ENCODE measurements at places on chromosomes 16 and 17.

- DNase-seq: peak; percentile 58
Measured at GRCh38 chr17:6831661-6832263, at the start of gene TEKT1. TSS of gene TEKT1 (minus strand) at chr17:6831729. CDS start at chr17:6830376, 1,353 bp downstream.

GRCh38 chr17:77212081-77212832 is 71.5 kb downstream of the SEC14L1 start:
- DNase-seq: no peak

DNA sequence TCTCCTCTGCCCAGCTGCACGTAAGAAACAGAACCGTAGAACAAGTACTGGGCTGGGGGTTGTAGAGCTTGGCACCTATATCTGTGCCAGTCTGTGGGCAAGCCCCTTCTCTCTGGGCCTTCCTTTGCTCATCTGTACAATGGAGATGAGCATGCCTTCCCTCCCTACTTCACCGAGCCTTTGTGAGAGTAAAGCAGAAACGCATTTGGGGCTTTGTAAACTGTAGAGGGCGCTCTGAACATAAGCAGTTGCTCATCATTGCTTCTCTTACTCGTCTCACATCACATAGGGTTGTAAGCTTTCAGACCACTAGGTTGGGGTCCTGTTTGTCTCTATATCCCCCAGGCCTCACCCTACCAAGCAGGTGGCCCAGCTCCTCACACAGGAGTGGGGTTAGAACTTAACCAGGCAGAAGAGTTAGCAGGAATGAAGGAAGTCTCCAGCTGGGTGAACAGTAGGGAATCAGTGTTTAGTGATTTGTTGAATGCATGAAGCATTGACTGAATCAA is 15.1 kb downstream of the SAMD14 start:
- no peak for DNase-seq

GRCh38 chr17:59767176-59767575 is 59.7 kb downstream of the VMP1 start:
- no peak for DNase-seq

- no peak for DNase-seq
Measured at GRCh38 chr17:3533752-3534151, 23.9 kb downstream of the TRPV3 start.

GRCh38 chr16:84950906-84951305 is 60.4 kb downstream of the ZDHHC7 start:
- DNase-seq: peak; percentile 48

- DNase-seq: peak; percentile 92
Measured at GRCh38 chr17:80454557-80455335, 21.7 kb downstream of the NPTX1 start.

DNA sequence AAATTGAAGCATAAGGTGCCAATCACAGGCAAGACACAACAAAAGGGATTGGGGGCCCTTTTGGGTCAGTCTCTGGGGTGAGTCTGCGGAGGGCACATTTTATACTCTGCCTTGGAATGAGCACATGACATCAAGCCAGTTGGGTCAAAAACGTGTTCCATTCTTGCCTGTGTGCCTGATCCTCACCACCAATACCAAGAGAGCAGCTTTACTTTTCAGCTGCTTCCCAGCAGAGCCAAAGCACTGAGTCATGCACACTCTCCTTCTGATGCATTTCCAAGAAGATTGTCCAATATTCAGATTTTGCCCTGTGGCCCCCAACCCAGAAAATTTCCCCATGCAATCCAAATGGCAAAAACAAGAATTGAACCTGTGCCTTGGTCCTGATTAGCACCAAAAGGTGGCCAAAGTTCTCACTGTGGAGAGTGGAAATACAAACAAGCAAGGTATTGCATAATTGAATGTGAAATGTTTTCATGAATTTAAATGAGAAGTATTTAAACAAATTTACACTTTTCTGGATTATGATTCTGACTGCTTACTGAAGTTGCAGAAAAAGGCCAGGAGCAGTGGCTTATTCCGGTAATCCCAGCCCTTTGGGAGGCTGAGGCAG is 217.8 kb upstream of the SOX9 start:
- DNase-seq: no peak

Data from CD4-positive, CD25-positive, alpha-beta regulatory T cell (primary cell).